Stimulated activated CD8-positive, alpha-beta memory T cell treated with anti-CD3 and anti-CD28 coated beads, Interleukin-12 subunit alpha, Interleukin-12 subunit beta, amount 100 ng/mL, for 4 hours (primary cell): ENCODE measurements at places on chromosomes 1 and 21.

DNA sequence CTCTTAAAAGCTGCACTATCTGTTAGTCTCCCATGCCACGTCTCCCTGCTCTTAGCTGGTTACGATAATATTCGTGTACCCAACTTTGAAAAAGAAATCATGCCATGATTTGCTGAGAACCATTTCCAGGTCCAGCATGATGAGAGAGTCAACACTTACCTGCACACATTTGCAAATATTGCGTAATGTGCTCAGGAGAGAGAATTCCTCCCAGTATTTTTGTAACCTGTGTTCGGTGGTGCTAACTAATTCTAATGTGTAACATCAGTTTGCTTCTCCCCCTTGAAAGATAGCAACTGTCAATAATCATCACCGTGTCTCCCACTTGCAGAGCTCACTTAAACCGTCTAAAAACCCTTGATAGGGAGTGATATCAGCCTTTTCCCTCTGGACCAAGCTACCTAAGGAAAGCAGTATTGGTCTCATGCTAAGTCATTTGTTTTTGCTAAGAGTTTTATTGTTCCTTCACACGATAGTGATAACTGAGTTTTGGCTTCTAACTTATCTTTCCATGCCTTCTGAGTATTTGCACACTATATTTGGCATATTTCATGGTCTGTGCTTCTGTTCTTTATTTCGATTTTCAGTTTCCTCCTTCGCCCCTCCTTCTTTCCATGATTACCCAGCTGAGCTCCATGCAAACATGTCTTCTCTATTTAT is 61.1 kb upstream of the IRF2BP2 start:
- DNase-seq, result no peak

GRCh38 chr1:232143315-232143886 is 486.5 kb downstream of the SIPA1L2 start:
- DNase-seq, result no peak

GRCh38 chr21:31952828-31953227 is 80.0 kb downstream of the HUNK start:
- no peak for DNase-seq

DNA sequence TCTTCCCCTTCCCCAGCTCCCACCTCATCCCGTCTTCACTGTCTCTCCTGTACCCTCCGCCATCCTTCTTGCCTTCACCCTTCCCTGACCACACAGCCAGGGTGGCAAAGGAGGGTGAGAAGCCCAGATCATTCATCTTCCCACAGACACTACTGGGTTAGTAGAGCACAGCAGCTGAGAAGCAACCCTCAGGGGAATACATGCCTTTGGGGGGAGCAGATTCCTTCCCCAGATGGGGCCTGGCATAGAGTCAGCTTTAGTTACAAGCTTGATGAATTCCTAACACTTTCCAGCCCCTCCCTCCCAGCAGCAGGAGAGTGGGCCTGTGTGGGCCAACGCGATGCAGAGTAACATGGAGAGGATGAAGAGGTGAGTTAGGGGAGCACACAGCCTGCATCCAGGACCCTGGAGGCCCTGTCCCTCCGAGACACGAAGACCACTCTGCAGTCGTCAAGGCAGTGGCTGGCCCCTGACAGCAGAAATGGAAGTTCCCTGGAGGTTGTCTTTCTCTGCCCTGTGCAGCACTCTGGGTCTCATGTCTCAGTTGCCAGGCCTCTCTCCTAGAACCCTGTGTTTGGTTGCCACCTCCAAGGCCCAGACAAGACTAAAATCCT is 8.8 kb upstream of the BTG2 start:
- DNase-seq, result no peak

DNA sequence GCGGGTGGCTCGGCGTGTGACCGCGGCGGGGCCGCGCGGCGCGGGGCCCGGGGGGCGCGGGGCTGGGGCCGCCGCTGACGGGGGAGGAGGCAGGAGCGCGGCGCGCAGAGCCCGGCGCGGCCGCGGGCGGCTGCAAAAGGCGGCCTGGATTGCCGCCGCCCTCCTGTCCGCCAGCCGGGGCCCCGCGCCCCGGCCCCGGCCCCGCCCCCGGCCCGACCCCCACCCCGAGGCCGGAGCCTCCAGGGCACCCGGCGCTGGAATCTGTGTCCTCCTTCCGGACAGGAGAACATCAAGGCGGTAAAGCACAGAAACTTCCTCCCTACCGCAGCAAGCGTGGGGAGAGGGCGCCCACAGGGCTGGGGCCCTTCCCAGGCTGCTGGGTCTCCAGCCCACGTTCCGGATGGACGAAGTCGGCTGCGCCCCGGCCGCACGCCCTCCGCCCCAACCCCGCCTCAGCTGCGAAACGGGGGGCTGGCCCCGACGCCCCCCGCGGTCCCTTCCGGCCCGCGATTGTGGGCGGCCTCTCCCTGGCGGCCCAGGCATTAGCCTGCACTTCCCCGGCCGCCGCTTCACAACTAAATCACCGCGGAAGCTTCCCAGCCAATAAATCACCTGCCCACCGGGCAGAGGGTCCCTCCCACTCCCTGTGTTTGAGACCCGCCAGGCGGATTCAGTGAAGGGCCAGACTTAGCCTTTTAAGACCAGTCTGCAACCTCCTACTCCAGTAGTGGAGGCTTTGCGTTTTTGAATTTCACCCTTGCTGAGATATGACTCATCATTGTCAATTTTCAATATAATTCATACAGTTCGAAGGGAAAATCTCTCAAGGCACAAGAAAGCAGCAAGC is 106.0 kb downstream of the SLC45A1 start:
- DNase-seq, result peak; percentile 33

- DNase-seq, result no peak
These were observed 213.8 kb downstream of the PLA2G4A start for GRCh38 chr1:187042538-187042937.

- DNase-seq, result no peak
These were observed 150.0 kb upstream of the KCTD3 start for GRCh38 chr1:215417122-215417521.
